Motor neuron (in vitro differentiated cells): ENCODE measurements at places on chromosomes 16 and 17. TPM values are rescaled to one million over a fixed set of nuclear protein-coding genes. Genes with fewer than 3 reads are reported as not detected.

The GPRC5C gene
- total RNA-seq: 20.4 and 25.6 TPM in 2 replicates

GRCh38 chr17:17300624-17301568 lies 2.3 kb upstream of the NT5M start:
- peak; percentile 67 for ATAC-seq

The COX6A2 gene
- total RNA-seq: not detected in 2 replicates

DNA sequence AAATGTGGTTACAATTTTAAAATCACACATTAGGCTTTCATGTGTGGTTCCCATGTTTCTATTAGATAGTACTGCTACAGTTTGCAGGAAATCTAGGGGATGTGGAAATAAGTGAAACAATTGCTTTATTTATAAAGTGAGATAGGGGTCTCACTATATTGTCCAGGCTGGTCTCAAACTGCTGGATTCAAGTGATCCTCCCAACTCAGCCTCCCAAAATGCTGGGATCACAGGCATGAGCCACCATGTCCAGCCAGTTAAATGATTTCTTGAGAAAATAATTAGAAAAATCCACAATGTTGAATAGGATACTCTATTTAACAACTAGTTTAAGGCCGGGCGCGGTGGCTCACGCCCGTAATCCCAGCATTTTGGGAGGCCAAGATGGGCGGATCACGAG lies 42.0 kb downstream of the UBE2G1 start:
- no peak for ATAC-seq

DNA sequence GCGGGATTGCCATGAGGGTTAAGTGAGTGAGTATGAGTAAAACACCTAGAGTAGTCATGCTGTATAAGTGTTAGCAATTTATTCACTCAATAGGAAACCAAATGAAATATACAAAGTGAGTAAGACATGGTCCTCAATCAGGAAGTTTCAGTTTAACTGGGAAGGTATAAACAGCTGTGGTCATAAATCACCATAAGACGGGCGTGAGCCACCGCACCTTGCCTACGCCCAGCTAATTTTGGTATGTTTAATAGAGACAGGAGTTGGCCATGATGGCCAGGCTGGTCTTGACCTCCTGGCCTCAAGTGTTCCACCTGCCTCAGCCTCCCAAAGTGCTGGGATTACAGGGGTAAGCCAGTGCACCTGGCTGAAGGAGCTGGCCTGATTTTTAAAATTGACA lies 27.0 kb downstream of the RNF135 start:
- ATAC-seq: no peak

GRCh38 chr17:6078458-6078871 lies 8.3 kb downstream of the WSCD1 start:
- no peak for ATAC-seq

- peak; percentile 80 for ATAC-seq
Measured at GRCh38 chr16:85593494-85594221, 19.5 kb upstream of the GSE1 start.

The TNFRSF13B gene
- 0.09 and 0.21 TPM in 2 replicates for total RNA-seq

The KCNH4 gene
- 0.21 TPM in 1 of 2 replicates, not detected in the other for total RNA-seq

GRCh38 chr17:13862346-13862745 lies 207.0 kb upstream of the COX10 start:
- no peak for ATAC-seq

The RNF43 gene
- 0.71 and 1.2 TPM in 2 replicates for total RNA-seq

GRCh38 chr16:12704492-12705111 lies 99.1 kb downstream of the CPPED1 start:
- no peak for ATAC-seq

DNA sequence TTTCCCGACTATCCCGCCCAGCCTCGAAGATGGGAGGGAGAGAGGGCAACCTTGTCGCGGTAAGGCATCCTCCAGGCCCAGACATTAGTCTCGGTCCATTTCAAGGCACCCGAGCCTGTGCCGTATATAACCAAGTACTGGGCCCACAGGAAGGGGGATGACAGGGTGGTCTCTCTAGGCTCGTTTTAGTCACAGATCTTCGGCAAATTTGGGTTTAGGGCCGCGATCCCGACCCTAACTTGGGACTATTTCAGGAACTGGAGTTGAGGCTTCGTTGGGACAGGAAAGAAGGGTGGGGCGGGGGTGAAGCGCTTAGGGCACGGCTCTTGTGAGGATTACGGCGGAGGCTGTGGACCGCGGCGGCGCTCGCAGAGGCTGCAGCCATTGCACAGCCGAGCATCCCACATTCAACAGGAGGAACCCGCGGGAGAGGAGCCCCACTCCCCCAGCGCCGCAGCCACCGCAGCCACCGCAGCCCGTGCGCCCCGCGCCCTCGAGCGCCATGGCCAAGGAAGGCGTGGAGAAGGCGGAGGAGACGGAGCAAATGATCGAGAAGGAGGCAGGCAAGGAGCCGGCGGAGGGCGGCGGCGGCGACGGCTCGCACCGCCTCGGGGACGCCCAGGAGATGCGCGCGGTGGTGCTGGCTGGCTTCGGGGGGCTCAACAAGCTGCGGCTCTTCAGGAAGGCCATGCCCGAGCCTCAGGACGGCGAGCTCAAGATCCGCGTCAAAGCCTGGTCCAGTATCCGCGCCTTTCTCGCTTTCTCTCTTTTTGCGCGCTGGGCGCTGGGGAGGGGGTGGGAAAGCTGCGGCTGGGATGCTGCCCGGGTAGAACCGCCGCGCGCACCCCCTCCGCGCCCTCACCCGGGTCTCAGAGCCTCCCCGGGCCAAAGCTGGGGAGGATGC lies at the start of gene VAT1L:
Gene VAT1L (plus strand): TSS at position 384 of the 904 bp plus-strand sequence. CDS start 119 bp downstream, at position 503.
- peak; percentile 89 for ATAC-seq

DNA sequence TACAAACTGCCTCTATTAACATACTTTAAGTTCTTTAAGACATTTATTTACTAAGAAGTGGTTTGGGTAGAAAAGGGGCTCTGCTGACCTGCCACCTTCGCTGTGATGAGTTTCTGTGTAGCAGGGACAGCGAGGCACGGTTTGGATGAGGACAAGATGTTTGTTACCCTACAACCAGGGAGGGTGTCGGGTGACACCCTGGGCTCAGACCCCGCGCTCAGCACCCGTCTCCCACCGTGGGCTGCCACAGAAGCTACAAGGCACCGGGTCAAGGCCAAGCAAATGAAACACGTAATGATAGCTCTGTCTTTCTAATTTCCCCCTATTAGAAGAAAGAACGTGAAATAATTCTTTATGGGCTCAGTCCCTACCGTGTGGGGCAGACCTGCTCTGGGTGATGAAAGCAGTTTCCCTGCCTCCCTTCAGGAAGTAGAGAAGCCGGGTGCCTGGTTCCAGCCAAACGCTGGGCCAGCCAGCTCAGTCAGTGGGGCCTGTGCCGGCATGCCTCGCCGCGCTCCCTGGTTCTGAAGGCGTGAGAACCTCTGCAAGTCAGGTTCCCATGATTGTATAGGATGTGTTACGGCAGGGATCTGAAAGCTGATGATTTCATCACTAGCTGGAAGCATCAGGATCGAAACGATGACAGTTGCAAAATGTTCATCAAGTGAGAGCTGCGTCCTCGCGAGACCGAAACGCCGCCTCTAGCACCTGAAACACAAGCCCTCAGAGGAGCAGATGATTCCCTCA lies 3.9 kb downstream of the ZNF750 start:
- peak; percentile 51 for ATAC-seq

DNA sequence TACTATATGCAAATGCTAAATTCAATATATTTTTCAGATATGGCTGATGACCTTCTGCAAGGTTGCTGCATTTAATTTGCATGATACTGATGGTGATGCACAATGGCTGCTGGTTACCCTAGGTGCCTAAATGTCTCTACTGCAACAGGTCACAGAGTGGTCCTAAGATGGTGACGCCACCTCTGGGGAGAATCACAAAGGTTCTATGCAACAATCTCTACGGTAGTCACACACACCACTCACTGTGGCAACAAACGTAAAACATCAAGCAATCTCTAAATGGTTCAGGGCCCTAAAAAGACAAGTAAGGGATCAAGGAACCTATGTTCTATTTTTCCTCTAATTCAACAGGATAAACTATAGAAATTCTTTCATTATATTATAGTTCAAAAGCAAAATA lies 293.3 kb downstream of the CEP112 start:
- no peak for ATAC-seq

- ATAC-seq: no peak
Measured at GRCh38 chr17:46758614-46759013, 59.9 kb downstream of the WNT3 start.

- ATAC-seq: no peak
Measured at GRCh38 chr16:24851700-24852099, 5.9 kb downstream of the SLC5A11 start.

GRCh38 chr17:76523084-76524037 lies 14.1 kb downstream of the CYGB start:
- peak; percentile 59 for ATAC-seq

The SNAI3 gene
- 2.2 and 3.0 TPM in 2 replicates for total RNA-seq

- ATAC-seq: peak; percentile 62
Measured at GRCh38 chr16:67163999-67164558, 466 bp upstream of the HSF4 start.

The TSNAXIP1 gene
- 2.1 and 2.9 TPM in 2 replicates for total RNA-seq

DNA sequence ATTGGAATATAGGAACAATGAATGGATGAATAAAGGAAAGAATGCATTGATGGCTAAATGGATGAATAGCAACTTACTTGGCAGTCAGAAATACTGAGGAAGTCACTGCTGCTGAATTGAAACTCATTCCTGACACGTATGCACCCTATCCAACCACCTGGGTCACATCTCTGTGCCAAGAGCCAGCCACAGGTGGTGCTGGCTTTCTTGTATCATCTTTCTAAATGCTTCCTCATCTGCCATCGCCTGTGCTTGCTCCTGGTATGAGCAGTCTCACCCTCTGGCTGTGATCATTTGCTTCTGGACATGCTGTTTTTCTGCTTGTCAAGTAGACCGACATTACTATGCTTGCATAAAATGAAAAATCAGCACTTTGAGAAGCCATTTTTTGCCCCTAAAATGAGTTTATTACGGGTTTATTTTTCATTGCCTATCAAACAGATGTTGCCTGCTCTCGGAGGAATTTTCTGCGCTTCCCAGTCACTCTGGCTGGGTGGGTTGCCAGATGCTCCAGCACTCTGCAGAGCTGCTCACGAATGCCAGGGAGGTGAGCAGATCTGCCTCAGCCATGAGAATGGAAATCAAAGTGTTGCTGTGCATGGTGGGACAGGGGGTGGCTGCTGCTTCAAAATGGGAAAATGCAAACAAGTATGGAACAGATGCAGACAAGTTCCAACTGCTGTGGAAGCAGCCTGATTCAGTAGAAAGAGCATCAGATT lies 1349.6 kb upstream of the CDH8 start:
- ATAC-seq: no peak

DNA sequence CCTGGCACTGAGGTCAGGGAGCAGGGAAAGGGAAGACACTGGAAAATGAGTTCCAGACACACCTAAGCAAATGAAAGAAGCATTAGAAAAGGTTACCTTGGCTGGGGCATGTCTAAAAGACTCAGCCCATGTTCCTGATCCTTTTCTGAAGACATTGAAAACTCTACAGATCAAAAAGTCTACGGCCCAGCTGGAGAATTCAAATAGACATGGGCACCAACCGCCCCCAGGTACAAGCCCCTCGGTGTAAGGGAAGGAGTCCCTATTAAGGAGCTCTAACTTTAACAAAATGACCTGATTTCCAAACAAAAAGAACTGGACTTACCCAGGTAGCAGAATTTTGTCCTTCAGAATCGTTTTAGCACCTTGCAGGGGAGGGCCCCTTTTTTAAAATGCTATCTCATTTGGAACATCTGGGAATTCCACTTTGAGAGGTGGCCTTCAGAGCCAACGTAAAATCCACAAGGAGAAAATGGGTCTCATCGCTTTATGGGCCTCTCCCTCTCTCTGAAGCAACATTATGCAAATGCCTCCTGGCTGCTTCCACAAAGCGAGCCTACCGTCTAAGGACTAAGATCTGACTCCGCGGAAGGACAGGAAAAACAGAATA lies 43.6 kb upstream of the RBFOX3 start:
- ATAC-seq: no peak

DNA sequence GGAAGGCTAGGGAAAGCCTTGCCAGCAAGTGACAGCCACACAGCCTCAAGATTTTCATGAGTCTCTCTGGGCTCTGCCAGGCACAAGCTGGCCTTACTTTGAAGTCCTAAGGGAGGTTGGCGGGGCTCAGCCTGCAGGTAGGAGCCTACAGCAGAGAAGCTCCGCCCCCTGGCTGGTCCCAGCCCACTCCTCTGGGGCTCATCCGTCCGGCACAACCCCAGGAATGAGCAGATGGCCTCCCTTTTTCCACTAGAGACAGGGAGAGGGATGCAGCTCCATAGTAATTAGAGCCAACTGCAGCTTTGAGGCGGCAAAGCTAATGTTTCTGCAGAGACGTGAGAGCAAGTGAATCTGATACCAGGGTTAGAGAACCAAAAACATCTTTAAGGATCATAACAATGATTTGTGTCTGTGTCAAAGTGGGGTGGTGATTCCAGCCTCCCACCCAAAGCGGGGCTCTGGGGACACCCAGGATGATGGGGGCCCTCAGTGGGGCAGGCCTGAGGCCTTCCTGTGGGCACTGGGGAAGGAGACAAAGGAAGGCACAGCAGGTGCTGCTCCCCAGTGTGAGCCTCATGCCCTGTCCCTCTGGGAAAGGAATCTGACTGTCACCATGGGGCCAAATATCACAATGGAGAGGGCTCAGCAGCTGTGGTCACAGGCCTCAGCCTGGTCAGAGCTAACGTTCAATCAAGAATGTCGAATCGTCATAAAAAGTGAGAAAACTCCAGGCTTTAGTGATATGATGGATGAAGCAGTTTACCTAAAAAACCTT lies 61.5 kb downstream of the RBFOX3 start:
- peak; percentile 74 for ATAC-seq

DNA sequence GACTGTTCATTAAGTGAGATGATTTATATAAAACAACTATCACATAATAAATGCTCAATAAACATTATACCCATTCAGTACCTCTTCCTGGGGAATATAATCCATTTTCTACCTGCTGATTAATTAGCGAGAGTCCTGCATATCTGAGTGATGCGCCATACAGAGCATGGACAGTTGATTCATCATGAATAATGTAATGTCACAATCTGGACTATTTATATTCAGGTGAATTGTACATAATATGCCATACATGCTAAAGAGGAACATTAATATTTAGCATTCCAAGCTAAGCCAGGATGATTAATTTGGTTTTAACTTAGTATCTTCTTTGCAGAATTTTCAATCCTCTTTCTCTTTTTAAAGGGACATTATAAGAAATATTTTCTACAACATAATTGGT lies 362.0 kb upstream of the XYLT1 start:
- ATAC-seq: no peak

GRCh38 chr17:9389111-9389527 lies 186.5 kb downstream of the STX8 start:
- no peak for ATAC-seq

DNA sequence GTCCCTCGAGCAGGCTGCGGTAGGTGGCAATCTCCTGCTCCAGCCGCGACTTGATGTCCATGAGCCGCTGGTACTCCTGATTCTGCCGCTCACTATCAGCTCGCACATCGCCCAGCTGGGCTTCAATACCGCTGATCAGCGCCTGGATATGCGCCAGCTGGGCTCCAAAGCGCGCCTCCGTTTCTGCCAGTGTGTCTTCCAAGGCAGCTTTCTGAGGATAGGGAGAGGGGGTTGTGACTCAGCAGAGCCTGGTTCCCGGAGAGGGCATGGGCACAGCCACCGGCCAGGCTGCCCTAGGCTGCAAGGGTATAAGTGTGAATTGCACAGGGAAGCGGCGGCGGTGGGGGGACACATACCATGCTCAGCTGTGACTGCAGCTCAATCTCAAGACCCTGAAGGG lies 4.3 kb downstream of the KRT19 start:
- ATAC-seq: no peak

The UBALD1 gene
- 7.4 and 13.5 TPM in 2 replicates for total RNA-seq
